ENCODE measurements at places on chromosomes 4 and X. TPM values are rescaled to one million over a fixed set of nuclear protein-coding genes. Genes with fewer than 3 reads are reported as not detected.

DNA sequence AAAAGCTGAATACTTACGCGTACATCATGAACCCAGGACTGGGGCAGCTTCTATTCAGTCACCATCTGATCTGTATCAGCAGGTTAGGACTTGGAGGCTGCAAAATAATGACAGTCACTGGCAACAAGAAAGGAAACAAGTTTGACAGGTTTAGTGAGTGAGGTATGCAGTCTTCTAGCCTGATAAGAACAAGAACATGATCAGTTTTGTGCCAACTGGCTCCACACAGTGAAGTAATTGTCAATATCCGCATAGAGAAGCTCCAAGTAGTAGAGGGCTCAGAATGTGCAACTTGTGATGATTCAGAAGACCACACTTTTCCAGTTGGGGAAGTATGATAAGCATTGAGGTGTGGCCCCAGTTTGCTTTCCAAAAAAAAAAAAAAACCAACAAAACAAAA is at the start of gene TMPRSS11F:
Gene TMPRSS11F, minus strand, starts transcription at position 77 of the 400 bp plus-strand sequence. Its CDS starts 49 bp downstream, at position 28.
- H3K4me3 ChIP-seq: no peak within 1 kb of the TSS
- H3K27me3 ChIP-seq: peaks cover 5% of the 10 kb centered on the region
- no peaks in the 10 kb centered on the region for H3K4me1 ChIP-seq
- no peak within 1 kb of the TSS for H3K27ac ChIP-seq

DNA sequence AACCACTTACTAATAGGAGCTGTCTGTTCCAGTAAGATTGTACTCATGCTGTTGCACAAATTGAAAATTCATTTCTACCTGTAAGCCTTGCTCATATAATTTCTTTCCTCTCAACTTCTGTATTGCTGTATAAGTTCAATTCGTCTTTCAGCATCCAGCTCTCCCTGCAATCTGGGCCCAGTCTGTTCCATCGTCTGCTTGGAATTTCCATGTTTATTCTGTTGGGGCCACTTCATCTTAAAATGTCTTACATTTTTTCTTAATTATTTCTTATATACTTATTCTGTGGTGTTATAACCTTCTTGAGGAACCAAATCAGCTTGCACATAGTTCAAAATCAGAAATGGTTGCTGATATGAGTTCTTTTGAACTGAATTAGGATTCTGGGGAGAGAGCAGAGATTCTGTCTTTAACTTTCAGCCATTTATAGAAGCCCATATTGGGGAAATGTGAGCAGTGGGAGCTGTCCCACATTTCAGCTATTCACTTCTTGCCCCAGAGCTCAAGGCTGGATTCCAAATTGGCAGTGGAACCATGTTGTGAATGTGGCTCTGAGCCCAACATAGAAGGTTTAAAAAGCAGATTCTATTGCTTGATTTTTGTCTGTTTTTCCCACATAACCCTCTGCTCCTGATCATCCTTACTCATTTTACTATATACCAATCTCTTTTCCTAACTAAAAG is 291.9 kb downstream of the BMPR1B start:
- H3K36me3 ChIP-seq: no peaks in the 10 kb centered on the region
- no peak overlapping the region for H3K4me3 ChIP-seq
- no peak overlapping the region for H3K27ac ChIP-seq
- no peaks in the 10 kb centered on the region for H3K27me3 ChIP-seq
- DNase-seq: no peak
- peaks cover 47% of the 10 kb centered on the region for H3K4me1 ChIP-seq

DNA sequence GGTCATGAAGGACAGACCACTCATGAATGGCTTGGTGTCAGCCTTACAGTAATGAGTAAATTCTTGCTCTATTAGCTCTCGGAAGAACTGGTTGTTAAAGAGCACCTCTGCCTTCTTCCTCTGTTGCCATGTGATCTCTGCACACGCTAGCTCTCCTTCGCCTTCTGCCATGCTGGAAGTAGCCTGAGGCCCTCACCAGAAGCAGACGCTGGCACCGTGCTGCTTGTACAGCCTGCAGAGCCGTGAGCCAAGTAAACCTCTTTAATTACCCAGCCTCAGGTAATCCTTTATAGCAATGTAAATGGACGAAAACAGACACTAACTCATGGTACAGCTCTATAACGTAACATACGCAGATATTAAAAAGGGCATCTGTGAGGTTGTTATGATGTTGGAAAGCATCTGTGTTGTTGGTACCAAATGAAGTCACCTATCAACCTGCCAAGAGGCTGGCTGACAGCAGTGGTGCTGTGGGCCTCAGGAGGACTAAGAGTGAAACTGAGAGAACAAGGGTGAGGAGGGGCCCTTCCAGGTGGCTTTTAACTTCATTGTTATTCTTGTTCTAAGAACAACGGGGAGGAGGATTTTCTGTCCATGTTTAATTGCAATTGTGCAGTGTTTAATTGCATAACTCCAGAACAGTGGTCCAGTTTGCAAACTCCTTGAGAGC is 69.2 kb downstream of the CRMP1 start:
- H3K4me3 ChIP-seq: no peak overlapping the region
- H3K36me3 ChIP-seq: peaks cover 53% of the 10 kb centered on the region
- no peaks in the 10 kb centered on the region for H3K27me3 ChIP-seq
- no peak for DNase-seq
- no peaks in the 10 kb centered on the region for H3K4me1 ChIP-seq
- no peak overlapping the region for H3K27ac ChIP-seq

PSAPL1 gene
- not detected for total RNA-seq
